ENCODE measurements at places on chromosomes 2 and 18. TPM values are rescaled to one million over a fixed set of nuclear protein-coding genes. Genes with fewer than 3 reads are reported as not detected.

The KATNAL2 gene
- total RNA-seq: 1.3 TPM

The TNFAIP6 gene
- total RNA-seq: not detected

The IL1R2 gene
- not detected for total RNA-seq

The ATG9A gene
- total RNA-seq: 62.2 TPM

The UPP2 gene
- total RNA-seq: not detected

The ZNF396 gene
- 0.72 TPM for total RNA-seq

The PROM2 gene
- total RNA-seq: 0.60 TPM

The GALNT13 gene
- not detected for total RNA-seq

The RESP18 gene
- not detected for total RNA-seq

The GALR1 gene
- not detected for total RNA-seq

The TUBA4B gene
- total RNA-seq: not detected

Data from endothelial cell of umbilical vein (primary cell).